Heart left ventricle (tissue), 16 donors: ENCODE measurements at places on chromosomes 1 and 21. TPM values are rescaled to one million over a fixed set of nuclear protein-coding genes. Genes with fewer than 3 reads are reported as not detected.

Gene CYYR1
- 37.6 TPM for total RNA-seq

Gene ARL8A
- total RNA-seq, result 33.0 TPM

Gene TIMM17A
- 31.7 TPM for total RNA-seq

Gene DIRAS3
- 10.0 TPM for total RNA-seq

Gene C1orf141
- not detected for total RNA-seq

Gene ELF3
- total RNA-seq, result 42.5 TPM

Gene LYPD8
- not detected for total RNA-seq

DNA sequence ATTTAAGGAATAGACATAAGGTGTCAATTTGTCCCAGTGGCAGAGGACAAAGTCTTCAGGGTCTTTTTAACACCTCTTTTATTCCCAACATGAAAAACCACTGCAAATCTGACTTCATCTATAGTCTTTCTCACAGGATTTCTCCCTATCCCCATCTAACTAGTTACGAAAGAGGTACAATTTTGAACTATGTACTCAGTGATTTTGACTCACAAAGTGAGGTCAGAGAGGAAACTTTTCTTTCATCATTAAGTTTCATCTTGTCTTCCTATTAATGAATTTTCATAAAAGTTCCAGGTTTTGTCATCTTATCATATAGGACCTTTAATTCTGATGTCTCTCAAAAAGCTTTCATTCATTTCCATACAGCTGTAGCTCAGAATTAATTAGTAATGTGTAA, 63.3 kb downstream of the ASH1L start:
- no peak for DNase-seq

GRCh38 chr1:58190267-58190988, 356.1 kb downstream of the OMA1 start:
- no peak for DNase-seq

- DNase-seq, result no peak
Measured at GRCh38 chr1:79979346-79979745, 972.8 kb upstream of the ADGRL4 start.

GRCh38 chr1:223650465-223650864, 15.0 kb downstream of the CAPN8 start:
- DNase-seq, result no peak

GRCh38 chr1:160193091-160193819, 2.9 kb downstream of the CASQ1 start:
- DNase-seq, result peak; percentile 87

DNA sequence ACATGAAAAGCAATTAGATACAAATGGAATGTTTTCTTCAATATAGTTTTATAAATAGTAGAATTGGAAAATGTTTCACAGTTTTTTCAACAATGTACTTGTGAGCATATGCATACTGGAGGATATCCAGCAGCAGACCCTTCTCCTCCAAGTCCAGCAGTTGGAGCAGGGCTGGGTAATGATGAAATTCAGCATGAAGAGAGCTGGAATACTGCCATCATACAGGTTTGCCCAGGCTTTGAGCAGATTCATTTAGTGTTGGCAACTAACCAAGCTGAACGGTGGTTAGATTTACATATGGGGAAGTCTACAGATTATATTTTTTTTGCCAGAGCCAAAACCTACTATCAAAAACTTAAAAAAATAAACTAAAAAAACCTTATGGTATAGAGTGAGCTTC, 38.3 kb downstream of the WDR3 start:
- no peak for DNase-seq

GRCh38 chr1:17199267-17200044, 5.5 kb upstream of the PADI1 start:
- DNase-seq, result no peak

GRCh38 chr1:202159534-202160371, 649 bp downstream of the PTPN7 start:
- DNase-seq, result no peak

GRCh38 chr1:76482272-76482671, 385.0 kb upstream of the ST6GALNAC5 start:
- DNase-seq, result no peak

GRCh38 chr1:40507973-40508372, 594 bp upstream of the EXO5 start:
- no peak for DNase-seq

DNA sequence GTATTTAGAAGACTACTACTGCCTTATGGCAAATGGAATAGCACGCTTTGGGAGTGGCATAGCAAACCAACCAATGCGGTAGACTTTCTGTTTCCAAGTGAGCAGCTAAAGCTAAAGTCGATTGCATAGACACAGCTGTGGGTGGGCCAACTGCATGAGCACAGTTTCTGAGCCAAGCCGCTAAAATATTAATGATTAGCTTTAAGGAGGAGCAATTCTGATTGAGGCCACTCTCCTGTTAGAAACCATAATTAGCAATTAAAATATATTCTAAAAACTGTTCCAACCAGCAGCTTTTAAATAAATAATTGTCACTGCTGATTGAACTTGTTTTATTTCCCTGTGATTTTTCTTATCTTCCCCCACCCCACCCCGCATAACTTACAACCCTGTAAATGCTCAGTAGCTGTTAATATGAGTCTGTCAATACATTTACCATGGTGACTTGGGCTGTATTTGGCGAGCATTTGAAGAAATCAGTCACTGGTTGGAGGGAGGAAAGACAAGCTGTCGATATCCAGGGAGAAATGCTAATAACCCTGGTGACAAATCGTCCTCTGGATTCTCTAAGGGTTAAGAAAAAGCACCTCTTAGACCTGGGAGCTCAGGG, 32.2 kb downstream of the RNF220 start:
- no peak for DNase-seq

GRCh38 chr1:6490181-6491080, 1.0 kb downstream of the PLEKHG5 start:
- peak; percentile 62 for DNase-seq

DNA sequence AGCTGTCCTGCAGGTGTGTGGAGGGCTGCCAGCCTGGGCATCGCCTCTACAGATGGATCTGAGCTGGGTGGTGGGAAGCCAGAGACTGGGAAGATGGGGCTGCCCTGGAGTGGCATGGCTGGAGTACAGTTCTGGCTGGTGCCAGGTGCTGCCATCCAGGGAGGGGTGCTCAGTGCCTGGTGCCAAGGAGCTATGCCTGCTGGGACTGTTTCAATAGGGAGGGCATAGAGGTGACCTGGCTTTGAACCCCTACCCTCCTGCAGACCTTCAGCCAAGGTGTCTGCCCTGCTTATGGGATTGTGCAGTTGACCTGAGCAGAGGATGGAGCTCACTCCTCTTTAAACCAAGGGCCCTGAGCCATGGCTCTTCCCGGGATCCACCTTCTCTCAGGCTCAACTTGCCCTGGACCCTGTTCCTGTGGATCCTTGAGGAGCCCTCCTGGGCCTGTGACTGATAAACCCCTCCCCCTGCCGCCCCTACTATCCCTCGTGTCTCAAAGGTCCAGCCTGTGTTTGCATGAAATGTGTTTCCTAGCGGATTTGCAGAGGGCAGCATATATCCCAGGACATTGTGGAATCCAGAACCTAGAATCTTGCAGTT, 48.7 kb downstream of the PTPRU start:
- no peak for DNase-seq

DNA sequence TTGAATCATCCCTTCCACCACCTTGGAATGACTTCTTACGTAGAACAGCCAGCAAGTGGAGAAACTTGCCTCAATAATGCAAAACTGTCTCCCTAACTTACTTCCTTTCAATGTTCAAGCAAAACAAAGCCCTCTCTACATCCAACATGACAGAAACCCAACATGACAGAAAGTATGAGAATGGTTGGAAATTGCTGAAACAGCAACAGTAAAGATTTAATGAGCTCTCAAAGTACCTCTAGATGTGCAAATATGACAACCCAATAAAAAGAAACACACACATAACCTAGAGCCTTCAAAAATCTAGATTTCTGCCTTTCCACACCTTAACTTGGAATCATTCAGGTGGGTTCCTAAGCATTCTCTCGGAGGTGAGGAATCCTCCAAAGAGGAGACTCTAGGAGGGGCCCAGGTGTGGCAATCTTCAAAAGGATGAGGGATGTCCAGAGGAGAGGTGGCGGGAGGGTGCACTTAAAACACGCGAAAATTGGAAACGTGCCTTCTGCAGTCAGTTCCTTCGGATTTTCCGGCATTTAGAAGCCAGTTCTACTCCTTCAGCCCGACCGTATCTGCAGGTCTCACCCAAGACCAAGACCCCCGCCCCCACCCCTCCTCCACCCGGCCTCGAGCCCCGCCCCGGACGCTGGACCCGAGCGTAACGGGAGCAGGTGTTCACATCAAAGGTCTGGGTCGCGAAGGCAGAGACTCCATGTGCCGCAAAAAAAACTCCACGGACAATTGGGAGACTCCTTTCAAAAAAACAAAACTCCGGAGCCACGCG, 996 bp upstream of the MGST3 start:
- no peak for DNase-seq

GRCh38 chr1:64042331-64043100, 160.9 kb upstream of the UBE2U start:
- DNase-seq, result no peak

GRCh38 chr1:18198260-18198659, 90.7 kb downstream of the IGSF21 start:
- no peak for DNase-seq
